ENCODE measurements at places on chromosomes 1 and 21. TPM values are rescaled to one million over a fixed set of nuclear protein-coding genes. Genes with fewer than 3 reads are reported as not detected.

PRAMEF18 gene
- not detected for total RNA-seq

RXFP4 gene
- not detected for total RNA-seq

GRCh38 chr1:180614730-180615129 lies 17.1 kb upstream of the XPR1 start:
- no peak for DNase-seq

AK4 gene
- 13.3 TPM for total RNA-seq

CKS1B gene
- 26.5 TPM for total RNA-seq

DNA sequence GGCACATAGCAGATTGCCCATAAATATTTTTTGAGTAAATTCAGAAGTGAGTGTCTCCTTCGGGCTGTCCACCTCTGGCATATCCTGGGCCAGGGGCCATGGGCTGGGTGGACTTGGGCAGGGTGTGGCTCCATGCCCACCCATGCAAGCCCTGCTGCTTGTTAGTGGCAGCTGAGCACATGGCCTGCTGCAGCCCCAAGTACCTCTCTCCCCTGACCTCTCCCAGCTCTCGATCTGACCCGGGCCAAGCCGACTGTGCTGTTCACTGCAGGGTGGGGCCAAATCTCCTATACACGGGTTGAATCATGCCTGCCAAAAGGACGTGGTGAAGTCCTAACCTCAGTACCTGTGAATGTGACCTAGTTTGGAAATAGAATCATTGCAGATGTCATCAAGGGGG lies 132.5 kb upstream of the C1orf174 start:
- no peak for DNase-seq

All from cerebellum (tissue), 4 donors.